ENCODE measurements at places on chromosomes 12 and 14.

- DNase-seq = no peak
Measured at GRCh38 chr12:66170606-66171005, 810 bp upstream of the TMBIM4 start.

GRCh38 chr12:26460361-26460760 is 265.0 kb downstream of the SSPN start:
- DNase-seq = no peak

DNA sequence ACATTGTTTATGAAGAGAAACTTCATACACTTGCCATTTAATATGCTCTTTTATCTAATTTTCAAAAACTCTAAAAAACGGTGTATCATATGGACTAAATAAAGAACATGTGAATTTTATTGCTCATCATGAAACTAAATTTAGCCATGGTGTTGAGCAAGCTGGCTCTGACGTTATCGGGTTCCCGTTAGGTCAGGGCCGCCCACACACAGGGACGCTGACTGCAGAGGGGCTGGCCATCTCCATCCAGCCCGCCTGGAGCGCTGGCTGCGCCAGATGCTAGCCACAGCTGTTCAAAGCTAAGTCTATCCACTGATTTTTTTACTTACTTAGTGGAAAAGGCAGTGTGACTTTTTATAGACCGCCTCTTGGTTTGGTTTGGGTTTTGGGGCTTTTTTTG is 36.5 kb upstream of the DYNC1H1 start:
- no peak for DNase-seq

GRCh38 chr12:131915823-131916222 is 13.3 kb upstream of the PUS1 start:
- no peak for DNase-seq

- DNase-seq = no peak
Measured at GRCh38 chr14:52051251-52051650, 17.6 kb downstream of the NID2 start.

DNA sequence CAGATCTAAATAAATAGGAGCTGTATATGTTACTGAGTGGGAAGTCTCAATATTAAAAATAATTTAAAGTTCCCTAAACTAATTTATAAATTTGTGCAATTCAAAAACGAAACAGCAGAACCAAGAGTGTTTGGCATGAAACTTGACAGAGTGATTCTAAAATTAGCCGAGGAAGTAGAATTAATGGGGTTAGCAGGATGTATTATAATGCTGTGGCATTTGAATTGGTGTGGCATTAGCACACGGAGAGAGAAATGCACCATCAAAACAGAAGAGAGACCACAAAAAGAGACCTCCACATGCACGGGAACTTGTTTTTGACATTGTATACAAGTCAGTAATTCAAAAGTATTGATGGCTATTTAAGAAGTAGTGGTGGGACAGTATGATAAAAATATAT is 366.0 kb upstream of the RGS6 start:
- no peak for DNase-seq

DNA sequence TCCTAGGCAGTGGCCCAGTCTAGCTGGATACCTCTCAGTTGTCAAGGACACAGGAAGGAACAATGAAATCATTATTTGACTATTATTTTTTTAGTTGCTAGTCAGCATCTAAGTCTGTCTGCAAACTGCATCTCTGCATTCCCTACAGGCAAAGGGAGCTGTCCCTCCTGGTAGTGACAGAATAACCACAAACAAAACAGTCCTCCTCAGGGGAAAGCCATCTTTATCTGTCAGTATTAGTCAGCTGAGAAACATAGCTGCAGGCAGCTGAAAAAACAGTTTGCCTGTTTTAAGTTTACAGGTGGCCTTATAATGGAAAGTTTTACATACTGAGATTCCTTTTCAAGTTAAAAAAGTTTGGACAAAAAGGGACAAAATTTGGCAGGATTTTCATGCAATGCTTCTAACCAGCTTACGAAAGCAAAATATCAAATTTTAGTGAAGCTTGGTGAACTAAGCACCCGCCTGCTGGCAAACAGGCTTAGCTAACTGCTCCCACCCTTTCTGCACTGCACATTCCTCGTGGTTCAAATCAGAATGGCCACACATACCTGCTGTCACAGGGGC is 29.5 kb downstream of the SLC25A21 start:
- no peak for DNase-seq

DNA sequence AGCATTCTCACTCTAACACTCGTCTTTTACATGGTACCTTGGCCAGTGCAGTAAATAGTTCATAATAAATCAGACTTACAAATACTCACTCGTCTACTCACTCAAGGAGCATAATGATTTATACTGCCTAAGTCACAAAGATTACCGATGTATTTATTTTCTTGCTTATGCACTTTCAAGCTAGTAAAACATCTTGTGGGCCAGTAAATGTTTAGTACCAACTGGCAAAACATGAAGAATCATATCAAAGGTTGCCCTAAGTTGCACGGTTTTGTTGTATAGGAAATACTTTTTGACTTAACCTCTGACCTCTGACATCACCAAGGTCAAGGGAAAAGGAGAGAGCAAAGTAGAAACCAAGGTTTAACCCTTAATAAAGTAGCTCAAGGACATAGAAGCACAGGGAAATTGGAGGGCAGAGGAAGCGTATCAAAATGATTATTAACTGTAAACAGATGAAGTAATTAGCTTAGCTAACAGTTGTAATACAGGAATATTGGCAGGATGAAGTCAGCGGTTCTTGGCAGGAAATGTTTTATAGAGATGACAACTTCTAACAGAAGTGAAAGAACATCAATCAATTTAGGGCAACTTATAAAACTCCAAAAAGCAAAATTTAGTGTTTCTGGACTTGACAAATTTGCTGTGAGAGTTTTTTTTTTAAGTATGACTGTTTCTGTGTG is 131.9 kb downstream of the HMGA2 start:
- no peak for DNase-seq

GRCh38 chr12:99915251-99916082 is 69.3 kb downstream of the ANKS1B start:
- DNase-seq = no peak

- no peak for DNase-seq
Measured at GRCh38 chr12:8819666-8819980, 2.8 kb upstream of the A2ML1 start.

- DNase-seq = no peak
Measured at GRCh38 chr14:57692671-57693070, 173.2 kb downstream of the SLC35F4 start.

GRCh38 chr12:51593539-51593938 is 2.5 kb downstream of the SCN8A start:
- DNase-seq = no peak

- no peak for DNase-seq
Measured at GRCh38 chr14:64944041-64944440, 1.5 kb upstream of the GPX2 start.

GRCh38 chr12:51200806-51201205 is 17.1 kb downstream of the POU6F1 start:
- DNase-seq = no peak

GRCh38 chr12:6745741-6746525 is 7.0 kb downstream of the MLF2 start:
- no peak for DNase-seq

DNA sequence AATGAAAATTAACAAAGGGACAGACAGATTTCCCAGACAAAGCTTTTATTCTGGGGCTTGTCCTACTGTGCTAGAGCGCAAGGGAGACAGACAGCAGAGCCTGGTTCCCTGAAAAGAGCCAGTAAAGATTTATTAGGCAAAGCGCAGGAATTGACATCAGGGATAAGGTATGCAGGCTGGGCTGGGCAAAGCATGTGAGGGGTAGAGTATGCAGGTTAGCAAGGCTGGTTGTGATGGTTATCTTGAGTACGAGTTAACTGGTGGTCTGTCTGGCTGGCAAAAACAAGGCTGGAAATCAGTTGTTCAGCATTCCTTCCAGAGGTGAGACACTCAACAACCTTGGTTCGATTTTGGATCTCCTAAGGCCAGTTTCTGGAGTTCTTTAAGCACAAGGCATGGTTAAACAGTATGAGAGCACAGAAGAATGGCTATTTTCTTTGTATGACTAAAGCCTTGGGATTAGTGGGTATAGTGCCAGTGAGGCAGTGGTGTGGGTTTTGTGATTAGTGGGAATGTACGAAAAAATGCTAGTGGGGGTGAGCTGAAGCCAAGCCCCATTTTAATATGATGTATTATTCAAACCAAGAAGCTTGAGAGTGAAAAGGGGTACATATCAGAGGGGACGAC is 30.9 kb downstream of the BTBD7 start:
- no peak for DNase-seq

DNA sequence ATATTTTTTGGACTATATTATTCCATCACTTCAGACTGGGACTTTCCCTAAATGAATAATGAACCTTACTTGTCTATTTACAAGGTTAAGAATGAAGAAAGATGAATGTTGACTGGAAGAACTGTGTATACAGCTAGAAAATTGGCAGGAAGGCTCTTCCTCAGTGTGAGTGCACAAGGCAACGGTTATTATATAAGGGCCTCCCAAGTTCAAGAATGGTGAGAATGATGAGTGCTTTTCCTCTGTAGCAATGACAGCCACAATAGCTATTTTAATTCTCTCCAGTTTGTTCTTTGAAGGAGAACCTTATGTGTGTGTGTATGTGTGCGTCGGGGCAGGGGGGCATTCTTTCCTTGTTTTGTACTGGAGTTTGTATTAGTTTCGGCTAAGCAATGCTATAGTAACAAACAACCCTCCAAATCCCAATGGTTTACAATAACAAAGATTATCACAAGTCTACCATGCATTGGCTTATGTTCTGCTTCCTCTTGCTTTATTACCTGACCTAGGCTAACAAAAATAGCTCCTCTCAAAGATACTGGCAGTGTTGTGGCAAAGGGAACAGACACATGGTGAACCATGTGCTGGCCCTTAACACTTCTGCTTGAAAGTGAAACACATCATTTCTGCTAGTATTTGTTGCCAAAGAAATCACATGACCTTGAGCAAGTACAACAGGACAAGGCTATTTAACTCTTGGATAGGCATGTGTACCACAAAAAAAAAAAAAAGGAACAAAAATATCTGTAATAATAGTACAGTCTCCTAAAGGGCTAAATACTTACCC is 139.5 kb downstream of the RMST start:
- DNase-seq = no peak

- no peak for DNase-seq
Measured at GRCh38 chr12:117097159-117097558, 2.1 kb downstream of the TESC start.

DNA sequence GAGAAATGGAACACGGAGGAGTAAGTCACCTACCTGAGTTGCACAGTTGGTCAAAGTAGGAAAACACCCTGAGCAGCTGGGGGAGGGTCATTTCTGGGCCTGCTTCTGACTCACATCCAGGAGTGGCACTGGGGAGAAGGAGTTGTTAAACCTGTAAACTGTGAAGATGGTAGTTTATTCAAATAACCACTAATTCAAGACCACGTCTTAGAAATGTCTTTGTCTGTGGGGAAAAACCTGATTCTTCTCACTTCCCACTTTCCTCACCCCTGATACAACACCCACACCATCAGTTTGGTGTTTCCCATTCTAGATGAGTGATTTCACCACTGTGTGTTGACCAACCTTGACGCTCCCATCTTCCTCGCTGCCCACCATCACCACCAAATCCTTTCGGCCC is 207.1 kb downstream of the ANO4 start:
- no peak for DNase-seq

DNA sequence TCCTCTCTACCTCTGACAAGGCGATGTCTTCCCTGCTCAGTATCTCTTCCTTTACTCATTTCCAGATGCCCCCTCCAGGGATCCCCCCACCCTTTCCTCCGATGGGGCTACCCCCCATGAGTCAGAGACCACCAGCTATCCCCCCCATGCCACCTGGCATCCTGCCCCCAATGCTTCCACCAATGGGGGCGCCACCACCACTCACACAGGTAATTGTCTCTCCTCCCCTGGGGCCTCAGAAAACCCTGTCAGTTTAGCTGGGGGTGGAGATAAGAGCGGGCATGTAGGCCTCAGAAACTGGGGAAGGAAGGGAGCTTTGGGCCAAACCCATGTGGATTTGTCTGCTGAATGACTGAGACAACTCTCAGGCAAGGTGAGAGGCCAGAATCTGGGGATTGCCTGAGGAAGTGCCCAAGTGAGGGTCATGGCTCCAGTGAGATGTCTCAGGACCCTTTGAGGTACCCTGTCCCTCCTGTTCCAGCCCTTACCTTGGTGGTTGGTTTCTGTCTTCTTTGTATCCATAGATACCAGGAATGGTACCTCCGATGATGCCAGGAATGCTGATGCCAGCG is 8.1 kb downstream of the PRPF40B start:
- no peak for DNase-seq

DNA sequence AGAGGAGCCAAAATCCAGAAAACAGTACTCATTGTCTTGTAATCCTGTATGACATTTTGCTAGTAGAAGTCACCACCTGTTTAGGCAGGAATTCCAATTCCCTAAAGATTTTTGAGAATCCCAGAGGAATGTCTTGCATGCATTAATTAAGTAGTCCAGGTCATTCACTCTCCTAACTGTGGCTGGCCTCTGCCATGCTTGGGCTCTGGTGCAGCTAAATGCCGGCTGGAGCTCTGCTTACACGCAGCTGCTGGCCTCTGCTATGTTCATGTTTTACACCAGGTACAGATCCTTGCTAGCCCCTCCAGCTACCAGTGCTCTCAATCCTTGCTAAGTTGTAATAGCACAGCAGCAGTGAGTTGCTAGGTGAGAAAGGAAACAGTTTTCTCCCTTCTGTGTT is 16.3 kb upstream of the HIF1A start:
- no peak for DNase-seq

GRCh38 chr14:100416081-100416680 is 93.0 kb downstream of the SLC25A47 start:
- DNase-seq = no peak

DNA sequence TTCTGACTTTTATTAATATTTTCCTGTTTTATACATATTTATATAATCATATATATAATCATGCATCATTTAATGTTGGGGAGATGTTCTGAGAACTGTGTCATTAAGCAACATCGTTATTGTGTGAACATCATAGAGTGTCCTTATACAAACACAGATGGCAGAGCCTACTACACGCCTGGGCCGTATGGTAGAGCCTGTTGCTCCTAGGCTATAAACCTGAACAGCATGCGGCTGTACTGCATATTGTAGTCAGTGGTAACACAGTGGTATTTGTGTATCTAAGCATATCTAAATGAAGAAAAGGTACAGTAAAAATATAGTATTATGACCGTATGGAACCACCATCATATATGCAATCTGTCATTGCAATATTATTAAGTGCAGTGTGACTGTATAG is 44.7 kb upstream of the BCL7A start:
- no peak for DNase-seq

DNA sequence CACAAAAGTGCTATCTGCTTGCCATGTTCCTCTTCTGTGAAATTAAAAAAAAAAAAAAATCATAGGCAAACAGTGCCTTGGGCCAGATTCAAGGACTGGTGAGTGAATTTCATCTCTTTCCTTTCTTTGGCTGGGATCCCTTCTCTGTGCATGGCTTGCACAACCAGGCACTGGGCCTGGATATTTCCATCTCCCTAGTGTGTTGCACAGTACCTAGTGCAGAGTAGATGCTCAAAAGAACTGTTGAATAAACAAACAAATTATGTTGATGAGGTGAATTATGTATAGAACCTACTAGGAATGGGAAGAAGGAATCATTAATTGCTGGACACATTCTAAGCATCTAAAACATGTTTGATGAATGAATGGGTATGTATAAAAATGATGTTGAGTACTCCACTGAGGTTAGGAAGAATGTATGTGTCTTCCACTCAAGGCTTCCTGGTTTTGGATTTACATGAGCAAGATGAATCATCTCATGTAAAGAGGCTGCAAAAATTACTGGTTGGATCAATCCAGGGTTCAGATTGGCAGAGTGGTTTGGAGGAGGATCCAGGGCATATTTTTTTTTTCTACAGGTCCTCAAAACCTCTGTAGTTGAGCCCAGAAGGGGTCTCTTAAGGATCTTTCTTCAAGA is 93.2 kb downstream of the EMP1 start:
- DNase-seq = no peak

- no peak for DNase-seq
Measured at GRCh38 chr14:50357124-50357523, 39.6 kb downstream of the CDKL1 start.
